NB4 (cell line): ENCODE measurements at places on chromosomes 3 and 15.

DNA sequence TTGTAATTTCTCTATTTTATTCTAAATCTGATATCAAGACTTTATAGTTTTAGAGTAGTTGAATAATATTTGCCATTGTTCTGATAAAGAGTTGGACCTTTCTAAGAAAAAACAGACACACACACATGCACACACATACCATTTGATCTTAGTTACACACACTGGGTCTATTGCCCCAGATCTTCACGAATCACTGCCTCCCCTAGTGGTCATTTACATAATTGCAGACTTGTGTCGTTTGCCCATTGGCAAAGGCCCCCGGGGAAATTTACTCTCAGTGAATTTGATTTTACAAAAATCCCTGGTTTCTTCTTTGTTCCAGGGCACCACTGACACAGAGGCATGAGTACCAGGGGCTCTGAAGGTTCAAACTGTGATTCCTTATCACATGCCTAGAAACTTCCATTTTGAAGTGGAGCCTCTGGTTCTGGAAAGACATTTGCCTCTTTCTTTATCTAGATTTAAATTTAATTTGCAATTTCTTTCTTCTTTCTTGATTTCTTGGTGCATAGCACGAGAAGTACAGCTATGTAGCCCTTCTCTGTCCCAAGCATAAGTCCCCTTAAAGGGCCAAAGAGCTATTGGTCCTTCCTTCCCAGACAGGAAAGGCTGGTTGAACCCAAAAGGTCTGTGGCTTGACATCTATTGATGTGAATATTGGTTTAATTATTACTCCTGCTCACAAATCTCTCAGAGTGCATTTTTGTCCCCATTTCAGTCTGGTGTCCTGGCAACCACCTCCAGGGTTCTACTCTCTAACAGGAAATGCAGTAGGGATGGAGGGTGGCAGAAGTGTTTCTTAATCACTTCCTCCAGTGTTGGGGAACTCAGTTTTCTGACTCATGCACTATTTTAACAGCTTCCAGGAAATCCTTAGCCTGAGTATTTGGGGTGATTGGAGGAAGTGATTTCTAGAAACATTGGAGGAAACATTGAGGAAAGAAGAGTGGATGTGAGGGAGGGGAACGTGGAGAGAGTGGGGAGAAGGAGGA lies 32.4 kb upstream of the SLC6A11 start:
- DNase-seq: peak; percentile 46

GRCh38 chr3:23046536-23046935 lies 156.6 kb upstream of the UBE2E2 start:
- no peak for DNase-seq

GRCh38 chr15:33154351-33155166 lies 40.0 kb downstream of the FMN1 start:
- peak; percentile 38 for DNase-seq

- no peak for DNase-seq
Measured at GRCh38 chr3:77242371-77242770, 202.5 kb downstream of the ROBO2 start.

- DNase-seq: peak; percentile 79
Measured at GRCh38 chr15:79380755-79381497, 51.2 kb upstream of the MINAR1 start.

- peak; percentile 13 for DNase-seq
Measured at GRCh38 chr15:45121706-45122417, 7.7 kb downstream of the DUOXA2 start.

GRCh38 chr3:195148549-195148948 lies 122.4 kb downstream of the XXYLT1 start:
- DNase-seq: no peak

DNA sequence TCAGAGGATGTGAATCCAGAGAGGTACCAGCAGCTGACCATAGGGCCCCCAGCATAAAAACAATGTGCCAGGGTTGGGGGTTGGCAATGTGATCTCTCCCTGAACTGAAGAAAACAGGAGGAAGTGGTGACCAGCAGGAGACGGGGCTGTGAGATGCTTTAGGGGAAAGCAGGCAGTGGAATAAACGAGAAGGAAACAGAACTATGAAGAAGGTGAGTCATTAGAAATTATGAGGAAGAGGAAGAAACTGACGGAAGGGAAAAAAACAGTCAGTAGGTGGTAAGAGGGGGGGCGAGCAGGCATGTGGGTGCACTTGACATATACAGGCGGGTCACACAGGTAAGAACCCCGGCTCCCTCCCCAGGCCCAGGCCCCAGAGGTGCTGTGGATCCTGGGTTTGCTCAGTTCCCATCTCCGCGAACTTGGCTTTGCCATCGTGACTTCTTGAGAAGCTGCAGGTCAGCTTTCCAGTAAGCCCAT lies 42.2 kb upstream of the B3GNT5 start:
- DNase-seq: peak; percentile 63

- DNase-seq: peak; percentile 73
Measured at GRCh38 chr3:18127174-18127858, 297.8 kb downstream of the SATB1 start.

GRCh38 chr3:53244271-53244670 lies 11.6 kb downstream of the TKT start:
- DNase-seq: no peak

- no peak for DNase-seq
Measured at GRCh38 chr3:67415511-67415910, 238.9 kb downstream of the SUCLG2 start.

- no peak for DNase-seq
Measured at GRCh38 chr3:156819842-156820691, 6.1 kb upstream of the LEKR1 start.

- peak; percentile 27 for DNase-seq
Measured at GRCh38 chr15:91973481-91973880, 120.0 kb downstream of the SLCO3A1 start.

DNA sequence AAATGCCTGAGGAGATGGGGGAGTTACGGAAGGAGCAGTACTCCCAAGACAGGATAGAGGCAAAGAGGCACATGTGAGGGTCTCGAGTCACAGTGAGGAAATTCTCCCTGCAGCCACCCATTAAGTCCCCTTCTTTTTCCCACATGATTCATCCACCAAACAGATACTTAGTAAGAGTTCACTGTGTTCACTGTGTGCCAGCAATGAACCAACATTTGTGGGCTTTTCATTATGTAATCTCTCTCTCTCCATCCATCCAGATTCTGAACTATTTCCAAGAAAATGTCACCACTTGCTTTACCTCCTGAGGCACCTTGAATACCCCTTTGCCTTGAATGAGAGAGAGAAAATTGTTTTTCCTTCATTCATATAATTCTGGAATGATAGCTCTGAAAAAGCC lies 24.6 kb upstream of the LRRFIP2 start:
- DNase-seq: no peak

GRCh38 chr15:71278989-71279756 lies 163.9 kb downstream of the THSD4 start:
- peak; percentile 32 for DNase-seq

- DNase-seq: no peak
Measured at GRCh38 chr15:66963710-66964109, 101.7 kb upstream of the SMAD3 start.

- DNase-seq: no peak
Measured at GRCh38 chr3:156601497-156601896, 46.6 kb upstream of the SSR3 start.

GRCh38 chr3:8669019-8669418 lies 24.4 kb upstream of the SSUH2 start:
- DNase-seq: no peak

DNA sequence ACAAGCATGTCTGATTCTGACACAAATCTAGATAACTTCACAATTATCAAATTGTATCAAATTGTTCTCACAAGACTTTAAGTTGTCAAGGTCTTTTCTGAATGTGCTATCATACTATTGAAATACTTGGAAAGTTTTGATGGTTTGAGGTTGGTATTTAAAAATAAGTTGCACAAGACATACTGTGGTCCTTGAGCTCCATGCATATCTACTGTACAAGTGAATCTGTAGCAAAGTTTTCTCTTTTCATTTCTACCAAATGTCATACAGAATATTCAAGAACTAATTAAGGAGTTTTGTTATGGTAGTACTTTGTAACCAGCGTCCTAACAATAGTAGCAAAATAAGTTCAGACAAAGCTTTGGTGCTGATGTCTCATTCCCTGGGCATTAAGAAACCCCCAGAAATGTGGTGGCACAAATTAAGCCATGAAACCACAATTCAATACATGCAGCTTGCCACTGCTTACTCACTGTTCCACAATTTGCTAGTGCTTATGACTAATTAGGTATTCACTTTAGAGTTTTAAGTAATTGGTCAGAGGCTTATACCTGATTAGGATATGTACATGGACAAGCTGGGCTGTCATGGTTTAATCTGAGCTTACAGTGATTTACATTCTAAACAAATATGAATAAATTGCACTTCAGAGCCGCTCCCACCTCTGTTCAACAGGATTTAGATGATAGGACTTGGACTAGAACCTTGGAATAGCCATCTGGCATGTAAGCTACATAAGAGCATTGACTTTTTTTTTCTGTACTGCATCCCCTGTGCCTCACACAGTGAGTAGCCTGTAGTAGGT lies 8.8 kb downstream of the TBC1D23 start:
- DNase-seq: peak; percentile 75

- DNase-seq: peak; percentile 70
Measured at GRCh38 chr3:132399054-132399929, 18.0 kb upstream of the DNAJC13 start.

DNA sequence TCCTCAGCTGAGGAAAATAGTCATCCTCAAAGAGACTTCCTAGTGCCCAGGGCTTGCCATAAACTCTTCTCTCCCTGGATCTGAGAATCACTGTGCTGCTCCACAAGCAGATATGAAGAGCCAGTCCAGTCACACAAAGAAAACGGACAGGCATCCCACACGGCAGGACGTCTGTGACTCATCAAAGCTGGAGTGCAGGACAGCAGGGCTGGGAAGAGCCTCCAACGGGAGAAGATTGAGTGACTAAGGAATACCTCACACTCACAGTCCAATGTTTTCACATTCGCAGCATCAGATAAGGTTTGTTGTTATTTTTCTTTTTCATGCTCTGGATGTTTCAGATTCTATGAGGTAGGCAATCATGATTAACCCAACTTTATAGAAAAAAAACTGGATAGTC lies 57.8 kb downstream of the NEK10 start:
- DNase-seq: no peak

DNA sequence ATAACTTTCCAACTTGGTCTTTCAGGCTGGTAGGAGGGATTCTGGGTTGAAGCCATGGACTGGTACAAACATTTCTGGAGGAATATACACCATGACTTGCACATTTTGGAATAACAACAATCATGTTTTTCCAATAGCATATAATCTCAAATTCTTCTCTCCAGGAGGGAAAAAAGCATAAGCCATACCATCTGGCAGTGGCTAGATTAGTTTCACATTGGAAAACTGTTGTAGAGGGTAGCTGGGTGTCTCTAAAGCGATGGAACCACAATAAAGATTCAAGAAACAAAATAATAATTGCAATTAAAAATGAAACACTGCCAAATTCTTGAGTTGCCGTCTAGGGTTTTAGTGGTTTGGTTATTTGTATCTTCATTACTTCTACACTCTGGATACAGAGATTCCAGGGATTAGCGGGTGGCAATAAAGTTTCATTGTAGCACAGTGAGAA lies 278.5 kb upstream of the RASGRP1 start:
- no peak for DNase-seq

- DNase-seq: no peak
Measured at GRCh38 chr3:33441225-33441976, 1.2 kb upstream of the UBP1 start.

- peak; percentile 57 for DNase-seq
Measured at GRCh38 chr15:71800835-71801745, 9.3 kb upstream of the NR2E3 start.

GRCh38 chr3:160446522-160447056 lies 3.0 kb downstream of the TRIM59 start:
- DNase-seq: no peak

- no peak for DNase-seq
Measured at GRCh38 chr15:69497076-69497475, 44.5 kb downstream of the RPLP1 start.

GRCh38 chr15:89828281-89829145 lies 13.9 kb upstream of the ANPEP start:
- DNase-seq: no peak

DNA sequence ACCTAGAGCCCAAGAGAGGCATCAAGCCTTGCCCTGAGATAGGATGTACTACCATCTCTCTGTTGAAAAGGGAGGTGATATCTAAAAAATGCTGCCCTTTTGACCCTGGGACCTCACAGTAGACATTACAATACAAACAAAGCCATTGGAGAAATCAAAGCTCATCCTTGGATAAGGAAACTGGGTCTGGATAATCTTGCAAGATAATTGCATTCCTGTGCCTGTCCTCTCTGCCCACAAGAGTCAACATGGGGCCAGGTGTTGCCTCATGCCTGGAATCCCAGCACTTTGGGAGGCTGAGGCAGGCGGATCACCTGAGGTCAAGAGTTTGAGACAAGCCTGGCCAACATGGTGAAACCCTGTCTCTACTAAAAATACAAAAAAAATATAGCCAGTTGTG lies 57.3 kb upstream of the DLG1 start:
- DNase-seq: no peak

GRCh38 chr15:91694831-91695210 lies 158.7 kb upstream of the SLCO3A1 start:
- DNase-seq: peak; percentile 25

- DNase-seq: no peak
Measured at GRCh38 chr15:57324590-57324890, 51.8 kb upstream of the CGNL1 start.

DNA sequence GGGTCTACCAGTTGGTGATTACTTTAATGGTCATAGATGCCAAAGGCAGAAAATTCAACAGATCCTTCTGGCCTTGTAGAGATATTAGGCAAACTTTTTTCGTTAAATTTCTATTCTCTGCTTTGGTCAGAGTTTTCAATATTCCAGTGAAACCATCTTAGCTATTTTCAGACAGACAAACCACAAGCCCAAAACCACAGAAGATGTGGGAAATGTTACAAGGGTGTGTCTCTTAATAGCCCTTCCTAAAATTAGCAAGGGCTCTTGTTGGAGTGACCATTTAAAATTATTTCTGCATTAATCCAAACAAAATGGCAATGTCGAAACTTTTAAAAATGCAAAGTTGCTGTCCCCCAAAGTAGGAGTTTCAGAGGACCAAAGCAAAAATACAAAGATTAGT lies 102.8 kb downstream of the ARRDC4 start:
- DNase-seq: no peak

DNA sequence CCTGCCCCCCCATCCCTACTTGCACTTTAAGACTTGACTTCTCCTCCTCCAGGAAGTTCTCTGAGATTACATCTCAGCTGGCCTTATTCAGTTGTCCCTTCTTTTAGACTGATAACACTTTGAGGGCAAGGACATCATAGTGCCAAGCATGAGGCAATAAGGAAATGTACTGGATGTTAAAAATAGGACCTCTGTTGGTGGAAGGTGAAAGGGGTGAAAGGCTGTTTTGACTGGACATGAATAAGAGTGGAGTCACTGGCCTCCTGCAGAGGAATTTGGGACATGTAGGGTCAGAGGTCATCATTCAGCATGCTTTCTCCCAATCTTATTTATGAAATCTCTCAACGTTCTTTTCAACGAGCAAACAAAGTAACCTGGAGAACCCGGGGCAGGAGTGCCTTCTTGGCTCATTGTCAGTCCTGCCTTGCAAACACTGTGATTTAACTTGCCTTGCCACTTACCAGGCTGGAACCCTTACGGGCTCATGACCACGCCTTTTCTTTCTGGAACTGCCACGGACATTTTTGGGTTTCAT lies 38.6 kb downstream of the TRIM71 start:
- DNase-seq: no peak
